NCI-H69 (cell line): ENCODE measurements at places on chromosomes 12 and 14.

DNA sequence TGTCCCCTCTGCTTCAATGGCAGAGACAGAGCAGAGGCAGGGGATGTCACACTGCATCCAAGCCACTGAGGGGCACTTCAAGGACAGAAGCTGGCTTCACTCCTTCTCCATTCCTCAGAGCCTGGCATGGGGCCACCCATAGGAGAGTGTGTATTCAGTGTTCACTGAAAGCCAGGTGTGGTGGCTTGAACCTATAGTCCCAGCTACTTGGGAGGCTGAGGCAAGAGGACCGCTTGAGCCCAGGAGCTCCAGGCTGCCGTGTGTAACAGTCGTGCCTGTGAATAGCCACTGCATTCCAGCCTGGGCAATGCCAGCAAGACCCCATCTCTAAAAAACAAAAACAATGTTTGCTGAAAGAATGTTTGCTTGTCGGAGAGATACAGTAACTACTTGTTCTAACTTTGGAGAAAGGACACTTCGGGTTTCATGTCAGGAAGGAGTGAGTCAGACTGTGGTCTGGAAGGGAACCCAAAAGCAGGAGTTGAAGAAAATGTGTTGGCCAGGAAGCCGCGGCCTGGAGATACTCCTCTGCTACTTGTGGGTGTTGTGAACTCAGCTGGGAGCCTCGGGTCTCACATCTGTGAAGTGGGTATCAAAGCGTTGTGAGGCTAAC, 43.4 kb downstream of the ELK3 start:
- DNase-seq: peak; percentile 68

DNA sequence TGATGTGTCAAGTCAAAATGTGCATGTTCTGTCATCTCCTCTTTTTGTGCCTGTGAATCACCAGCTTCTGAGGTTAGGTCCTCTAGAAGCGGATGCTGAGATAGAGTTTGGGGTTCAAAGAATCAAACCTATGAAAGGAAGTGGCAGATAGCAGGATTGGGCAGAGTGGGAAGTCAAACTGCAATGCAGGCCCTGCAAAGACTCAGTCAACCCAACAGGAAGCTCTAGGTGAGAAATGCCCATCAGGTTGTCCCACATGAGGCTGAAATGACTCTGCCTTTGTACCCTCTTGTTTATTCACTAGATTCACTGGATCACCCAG, 4.5 kb upstream of the MIA2 start:
- no peak for DNase-seq

- DNase-seq: no peak
Observed at GRCh38 chr12:105040476-105040875, 43.8 kb downstream of the ALDH1L2 start.

GRCh38 chr12:26164118-26164517, 31.3 kb upstream of the SSPN start:
- DNase-seq: no peak

DNA sequence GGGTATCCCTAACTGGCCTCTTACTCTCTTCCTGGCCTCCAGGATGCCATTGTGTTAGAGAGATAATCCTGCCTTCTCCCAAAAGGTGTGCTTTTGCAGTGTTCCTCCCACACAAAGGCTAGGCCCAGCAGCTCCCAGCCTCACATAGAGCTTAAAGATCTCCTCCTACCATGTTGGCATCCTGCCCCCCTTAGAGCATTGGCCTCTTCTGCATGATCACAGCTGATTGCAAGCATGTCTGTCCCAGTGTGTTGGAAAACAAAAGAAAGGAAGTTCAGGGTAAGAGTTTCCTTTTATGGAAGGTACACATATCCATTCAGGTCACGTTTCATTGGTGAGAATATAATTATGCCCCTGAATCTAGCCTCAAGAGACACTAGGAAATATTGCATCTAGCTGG, 405.4 kb downstream of the TMTC2 start:
- DNase-seq: peak; percentile 94

DNA sequence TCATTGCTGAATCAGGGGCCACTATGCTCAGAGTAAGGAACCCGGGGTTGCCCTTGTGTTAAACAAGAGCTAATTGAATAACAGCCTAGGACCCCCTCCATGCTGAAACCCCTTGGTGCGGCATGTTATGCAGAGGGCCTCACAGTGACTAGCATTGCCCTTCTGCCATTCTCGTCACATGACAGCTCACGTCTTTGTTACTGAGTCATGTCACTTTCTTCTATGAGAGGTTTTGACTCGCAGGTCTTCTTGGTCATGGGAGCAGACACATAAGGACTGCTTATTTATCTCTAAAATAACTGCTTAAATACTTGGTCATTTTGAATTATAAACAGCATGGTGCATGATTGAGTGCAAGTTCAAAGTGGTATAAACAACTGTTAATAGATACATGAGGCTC, 24.9 kb downstream of the TCTN1 start:
- DNase-seq: no peak

- no peak for DNase-seq
Observed at GRCh38 chr14:34439090-34439489, 22.9 kb downstream of the SPTSSA start.

DNA sequence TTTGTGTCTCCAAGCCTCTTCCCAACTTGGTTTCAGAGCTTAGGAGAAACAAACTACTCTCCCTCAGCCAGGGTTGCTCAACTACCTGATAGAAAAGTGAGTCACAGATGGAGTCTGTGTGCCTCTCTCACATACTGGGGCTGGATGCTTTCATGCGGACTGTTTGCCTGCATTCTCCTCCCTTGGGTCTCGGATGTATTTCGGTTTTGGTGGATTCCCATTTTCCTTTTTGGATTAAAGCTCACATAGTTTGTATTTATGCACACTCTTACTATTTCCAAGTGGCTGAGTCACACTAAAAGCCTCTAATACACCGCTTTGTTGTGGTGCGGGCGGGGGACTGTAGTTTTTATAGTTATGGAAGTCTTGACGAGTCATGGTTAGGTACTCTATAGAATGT, 505.4 kb downstream of the LRFN5 start:
- no peak for DNase-seq

DNA sequence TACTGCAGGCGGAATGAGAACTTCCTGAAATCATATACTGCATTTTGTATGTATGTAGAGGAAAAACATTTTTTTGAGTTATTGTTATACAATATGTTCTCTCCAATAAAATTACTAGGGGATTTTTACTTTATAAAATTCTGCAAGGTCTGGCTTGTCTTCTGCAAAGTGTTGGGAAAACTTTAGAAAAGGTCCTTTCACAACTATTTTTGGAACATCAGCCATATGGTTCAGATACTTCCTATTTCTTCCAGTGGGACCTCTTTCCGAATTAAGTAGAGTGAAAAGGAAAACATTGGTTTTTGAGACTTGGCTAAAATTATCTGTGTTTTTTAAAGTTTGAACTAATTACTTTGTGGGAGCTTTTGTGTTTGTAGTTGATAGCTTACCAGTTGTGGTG, 52.7 kb downstream of the DAAM1 start:
- no peak for DNase-seq

GRCh38 chr12:115227137-115227615, 543.2 kb upstream of the TBX3 start:
- no peak for DNase-seq

GRCh38 chr12:111166779-111167540, 201.9 kb downstream of the PHETA1 start:
- no peak for DNase-seq

DNA sequence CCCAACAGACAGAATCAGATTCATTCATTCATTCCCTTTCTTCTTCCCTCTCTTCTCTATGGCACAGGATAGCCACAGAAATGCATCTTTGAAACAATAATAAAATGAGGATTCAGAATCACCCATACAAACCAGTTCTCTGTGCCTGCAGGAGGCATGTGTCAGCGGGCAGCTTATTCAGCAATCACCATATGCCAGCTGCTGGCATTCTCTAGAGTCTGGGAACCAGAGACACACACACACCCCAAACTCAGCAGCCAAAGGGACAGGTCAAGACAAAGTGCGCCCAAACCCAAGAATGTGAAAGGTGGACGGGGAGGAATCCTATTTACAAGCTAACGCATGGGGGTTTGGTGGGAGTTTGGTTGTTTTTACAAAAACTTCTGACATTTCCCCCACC, 14.1 kb downstream of the ARF3 start:
- DNase-seq: no peak

- no peak for DNase-seq
Observed at GRCh38 chr12:389142-390096, at the start of gene KDM5A. KDM5A (minus strand) TSS chr12:389320; CDS start chr12:389091, 229 bp downstream.

DNA sequence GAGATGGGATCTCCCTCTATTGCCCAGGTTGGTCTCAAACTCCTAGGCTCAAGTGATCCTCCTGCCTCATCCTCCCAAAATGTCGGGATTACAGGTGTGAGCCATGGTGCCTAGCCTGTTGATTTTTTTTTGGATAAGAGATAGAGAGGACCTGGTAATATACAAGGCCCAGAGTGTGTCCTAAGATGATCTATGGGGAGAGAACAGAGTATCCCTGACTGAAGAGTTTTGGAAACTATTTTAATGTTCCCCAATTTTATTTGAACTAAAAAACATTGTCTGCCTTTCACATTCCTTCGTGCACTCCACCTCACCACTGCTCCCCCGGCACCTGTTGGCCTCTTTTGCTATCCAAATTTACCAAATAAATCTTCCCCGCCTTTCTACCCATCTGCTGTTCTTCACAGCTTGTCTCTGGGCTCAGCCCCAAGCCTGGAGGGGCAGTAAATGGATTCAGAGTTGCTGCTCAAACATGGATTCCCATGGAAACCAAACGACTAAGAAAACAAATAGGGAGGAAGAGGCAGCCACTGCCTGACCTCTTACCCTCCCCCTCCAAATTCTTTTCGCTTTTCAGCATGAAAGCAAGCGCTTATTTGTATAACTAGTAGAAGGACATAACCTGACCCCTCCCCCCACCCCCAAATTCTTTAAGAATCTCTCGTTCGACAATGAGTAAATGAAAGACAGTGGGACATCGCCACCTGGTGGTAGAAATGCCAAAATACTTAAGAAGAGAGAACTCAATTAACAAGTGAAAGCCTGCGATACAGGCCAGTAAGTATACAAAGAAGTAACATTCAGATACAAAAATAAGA, 22.6 kb downstream of the OR10G3 start:
- peak; percentile 96 for DNase-seq

DNA sequence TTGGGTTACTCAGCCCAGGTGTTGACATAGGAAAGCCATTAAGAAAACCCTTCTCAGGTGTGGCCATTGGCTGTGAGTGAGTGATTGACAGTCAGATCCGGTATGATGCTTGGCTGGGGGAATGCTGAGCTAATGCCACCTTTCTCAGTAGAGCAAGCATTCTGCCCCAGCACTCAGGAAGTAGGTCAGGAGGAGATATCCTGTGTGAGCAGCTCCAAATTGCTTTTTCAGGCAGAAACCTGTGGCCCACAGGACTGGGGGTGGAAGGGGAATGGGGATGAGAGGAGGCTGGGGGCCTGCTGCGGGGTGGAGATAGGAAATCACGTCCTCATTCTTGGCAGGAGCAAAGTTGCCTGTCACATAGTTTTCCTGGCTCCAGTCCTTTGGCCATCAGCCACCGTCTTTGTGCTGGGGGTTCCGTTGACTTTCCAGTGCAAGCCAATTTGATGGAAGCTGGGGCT, 55.7 kb downstream of the NINJ2 start:
- DNase-seq: no peak

DNA sequence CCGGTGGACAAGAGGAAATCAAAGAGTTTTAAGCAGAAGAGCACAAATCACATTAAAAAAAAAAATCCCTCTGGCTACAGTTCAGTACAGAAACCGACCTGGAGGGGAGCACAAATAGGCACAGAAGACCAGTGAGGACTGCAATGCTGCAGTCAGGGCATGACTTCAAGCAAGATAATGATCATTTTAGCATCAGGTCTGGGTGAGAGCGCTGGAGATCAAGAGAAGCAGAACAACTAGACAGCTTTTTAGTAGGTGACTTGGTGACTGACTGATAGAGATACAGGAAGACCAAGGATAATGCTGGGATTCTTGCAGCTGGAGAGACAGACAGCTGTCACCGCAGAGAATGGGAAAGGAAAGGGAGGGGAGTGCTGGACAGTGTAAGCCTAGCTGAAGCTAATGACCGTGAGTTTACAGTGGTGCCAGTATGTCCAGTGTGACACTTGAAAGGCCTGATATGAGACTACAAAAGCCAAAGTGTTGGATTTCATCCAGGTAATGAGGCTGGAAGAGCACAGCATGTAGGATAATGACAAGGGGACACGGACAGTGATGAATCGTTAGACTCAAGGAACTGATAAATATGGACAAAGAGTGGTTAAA, 5.6 kb downstream of the NFYB start:
- peak; percentile 69 for DNase-seq
